Stomach (tissue), 19 donors: ENCODE measurements at places on chromosomes 6 and 20.
A peak's percentile ranks its signal among the peaks of the same experiment; 100 is the strongest.

DNA sequence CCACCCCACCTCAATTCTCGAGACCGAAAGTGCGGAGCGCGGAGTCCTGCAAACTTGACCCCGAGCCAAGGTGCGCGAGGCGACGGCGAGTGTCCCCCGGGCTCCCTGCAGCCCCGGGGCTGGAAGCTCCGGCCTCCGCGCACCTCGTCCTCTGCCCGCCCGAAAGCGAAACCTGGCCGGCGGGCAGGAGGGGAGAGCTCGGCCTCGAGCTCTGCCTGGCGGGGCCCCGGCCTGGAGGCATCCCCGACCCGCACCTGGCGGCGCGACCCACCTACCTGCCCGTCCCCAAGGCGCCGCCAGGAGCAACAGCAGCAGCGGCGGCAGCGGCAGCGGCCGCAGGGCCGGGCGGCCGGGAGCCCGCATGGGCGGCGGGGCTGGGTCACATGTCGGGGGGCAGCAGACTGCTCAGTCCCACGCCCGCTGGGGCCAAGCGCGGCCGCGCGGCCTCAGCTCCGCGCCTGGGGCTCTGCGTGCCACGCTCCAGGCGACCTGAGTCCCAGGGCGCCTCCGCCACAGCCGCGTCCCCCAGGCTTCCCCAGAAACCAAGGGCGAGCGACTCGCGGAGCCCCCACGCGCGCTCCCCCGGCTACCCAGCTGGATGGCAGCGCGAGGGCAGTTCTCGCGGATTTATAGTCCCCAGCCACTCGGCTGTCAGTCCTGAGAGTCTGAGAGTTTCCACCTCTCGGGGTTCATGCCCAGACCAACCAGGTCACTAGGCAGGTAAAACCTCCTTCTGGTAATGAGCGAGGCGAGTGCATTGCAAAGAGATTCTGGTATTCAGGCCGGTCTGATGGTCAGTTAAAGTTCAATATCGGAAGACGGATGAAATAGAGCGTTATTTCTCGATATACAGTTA is at the start of gene IL20RA:
Gene IL20RA, minus strand, starts transcription at position 600 of the 856 bp plus-strand sequence. Its CDS starts 237 bp downstream, at position 363.
- H3K4me1 ChIP-seq = peaks cover 25% of the 10 kb centered on the region
- H3K36me3 ChIP-seq = no peaks in the 10 kb centered on the region
- peaks cover 35% of the 10 kb centered on the region for H3K27me3 ChIP-seq
- DNase-seq = peak; percentile 74

DNA sequence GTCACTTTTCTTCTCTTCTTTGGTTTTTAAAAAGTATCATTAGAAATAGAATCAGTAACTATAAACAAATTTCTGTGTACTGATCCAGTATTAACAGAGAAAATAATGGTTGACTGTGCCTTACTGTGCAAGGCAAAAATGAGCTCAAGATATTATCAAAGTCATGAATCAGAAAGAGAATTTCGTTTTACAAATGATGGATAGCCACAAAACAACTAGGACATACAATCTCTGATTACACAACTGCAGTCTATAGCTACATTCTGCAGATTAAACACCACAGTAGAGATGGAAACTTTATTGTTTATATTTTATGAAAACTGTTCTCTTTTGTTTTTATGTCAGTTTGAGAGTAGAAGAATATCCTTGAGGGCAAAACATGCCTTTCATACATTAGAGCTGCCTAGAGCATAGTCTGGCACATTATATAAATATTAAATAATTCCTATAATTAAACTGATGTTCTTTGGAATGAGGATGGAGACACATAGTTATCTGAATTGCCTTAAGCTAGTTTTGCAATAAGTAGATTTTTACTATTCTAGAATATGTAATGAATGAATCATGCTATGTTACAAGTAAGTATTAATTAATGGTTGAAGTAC is 333.1 kb downstream of the LAMA2 start:
- no peak for DNase-seq
- H3K27me3 ChIP-seq = no peaks in the 10 kb centered on the region
- H3K36me3 ChIP-seq = no peaks in the 10 kb centered on the region
- H3K4me3 ChIP-seq = no peak overlapping the region
- H3K4me1 ChIP-seq = peaks cover 11% of the 10 kb centered on the region

GRCh38 chr6:104532462-104532861 is 327.3 kb downstream of the HACE1 start:
- H3K4me3 ChIP-seq = no peak overlapping the region
- no peaks in the 10 kb centered on the region for H3K36me3 ChIP-seq
- H3K27ac ChIP-seq = no peak overlapping the region
- peaks cover 4% of the 10 kb centered on the region for H3K4me1 ChIP-seq
- no peaks in the 10 kb centered on the region for H3K27me3 ChIP-seq
- DNase-seq = no peak

GRCh38 chr20:62831361-62831788 is 14.5 kb downstream of the COL9A3 start:
- DNase-seq = peak; percentile 17
- H3K4me3 ChIP-seq = no peak overlapping the region

DNA sequence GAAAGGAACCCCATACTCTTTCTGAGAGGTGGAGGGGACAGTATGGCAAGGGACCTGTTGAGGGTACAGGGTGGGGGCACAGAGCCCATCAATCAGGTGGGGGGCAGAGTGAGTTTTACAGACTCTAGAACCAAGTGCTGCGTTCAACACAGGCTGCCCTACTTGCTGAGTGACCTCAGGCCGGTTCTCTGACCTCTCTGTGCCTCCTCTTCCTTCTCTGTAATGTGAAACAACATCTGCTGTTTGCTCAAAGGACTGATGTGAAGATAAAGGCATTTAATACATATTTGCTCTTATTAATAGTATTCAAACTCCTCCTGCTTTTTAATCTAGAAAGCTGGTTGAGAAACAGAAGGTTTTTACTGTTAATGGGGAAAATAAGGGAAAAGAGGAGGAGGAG is 25.9 kb upstream of the APMAP start:
- H3K4me1 ChIP-seq = peaks cover 76% of the 10 kb centered on the region
- H3K4me3 ChIP-seq = no peak overlapping the region
- peaks cover 69% of the 10 kb centered on the region for H3K36me3 ChIP-seq
- DNase-seq = peak; percentile 45
- H3K27ac ChIP-seq = peak overlapping the region; percentile 80
